Astrocyte of the spinal cord (primary cell): ENCODE measurements at places on chromosomes 11 and 22.

GRCh38 chr22:30238661-30239487 is 7.7 kb downstream of the LIF start:
- DNase-seq, result peak; percentile 79

DNA sequence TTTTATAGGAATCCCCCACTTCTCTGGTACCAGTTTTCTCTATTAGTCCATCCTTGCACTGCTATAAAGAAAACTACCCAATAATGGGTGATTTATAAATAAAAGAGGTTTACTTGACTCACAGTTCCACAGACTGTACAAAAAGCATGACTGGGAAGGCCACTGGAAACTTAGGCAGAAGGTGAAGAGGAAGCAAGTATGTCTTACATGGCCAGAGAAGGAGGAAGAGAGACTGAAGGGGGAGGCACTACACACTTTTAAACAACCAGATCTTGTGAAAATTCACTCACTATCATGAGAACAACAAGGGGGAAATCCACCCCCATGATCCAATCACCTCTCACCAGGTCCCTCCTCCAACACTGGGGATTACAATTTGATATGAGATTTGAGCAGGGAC is 68.9 kb upstream of the GNAZ start:
- DNase-seq, result no peak

- no peak for DNase-seq
Observed at GRCh38 chr22:33324228-33324627, 266.0 kb upstream of the SYN3 start.

DNA sequence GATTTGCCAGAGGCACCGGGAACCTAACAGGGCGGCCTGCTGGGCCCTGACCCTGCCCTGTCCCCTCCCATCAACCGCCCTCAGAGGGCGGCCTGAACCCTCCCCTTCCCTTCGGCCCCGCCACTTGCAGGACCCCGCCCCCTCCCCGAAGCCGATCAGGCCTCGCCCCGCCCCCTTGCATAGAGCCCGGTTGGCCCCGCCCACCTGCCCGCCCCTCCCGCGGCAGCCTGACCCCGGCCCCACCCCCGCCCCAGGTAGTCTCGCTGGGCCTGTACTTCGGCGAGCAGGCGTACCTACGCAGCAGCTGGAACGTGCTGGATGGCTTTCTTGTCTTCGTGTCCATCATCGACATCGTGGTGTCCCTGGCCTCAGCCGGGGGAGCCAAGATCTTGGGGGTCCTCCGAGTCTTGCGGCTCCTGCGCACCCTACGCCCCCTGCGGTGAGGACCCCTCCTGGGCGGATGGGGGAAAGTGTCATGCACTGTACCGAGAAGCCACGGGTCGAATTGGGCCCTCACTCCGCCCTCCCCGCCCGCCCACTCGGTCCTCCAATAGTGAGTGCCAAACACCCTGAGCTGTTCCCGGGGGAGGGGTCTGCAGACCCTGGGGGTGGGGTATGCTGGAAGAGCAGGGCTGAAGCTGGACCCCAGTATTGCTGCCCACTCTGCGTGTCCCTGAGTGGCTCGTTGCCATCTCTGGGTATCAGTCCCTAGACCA is 94.1 kb downstream of the CACNA1I start:
- DNase-seq, result no peak
